ENCODE measurements at places on chromosomes 4 and X.

DNA sequence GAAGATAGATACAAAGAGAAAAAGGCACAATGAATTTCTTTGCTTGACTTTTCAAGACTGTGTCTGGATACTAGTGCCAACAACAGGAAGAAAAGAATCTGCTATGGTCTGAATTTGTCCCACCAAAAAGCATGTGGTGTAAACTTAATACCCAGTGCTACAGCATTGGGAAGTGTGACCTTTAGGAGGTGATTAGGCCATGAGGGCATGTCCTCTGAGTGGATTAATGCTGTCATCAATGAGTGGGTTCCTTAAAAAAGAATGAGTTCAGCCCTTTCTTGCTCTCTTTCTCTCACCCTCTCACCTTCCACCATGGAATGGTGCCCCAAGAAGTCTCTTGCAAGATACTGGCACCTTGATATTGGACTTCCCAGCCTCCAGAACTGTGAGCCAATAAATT is 155.7 kb upstream of the GPRIN3 start:
- DNase-seq: no peak

DNA sequence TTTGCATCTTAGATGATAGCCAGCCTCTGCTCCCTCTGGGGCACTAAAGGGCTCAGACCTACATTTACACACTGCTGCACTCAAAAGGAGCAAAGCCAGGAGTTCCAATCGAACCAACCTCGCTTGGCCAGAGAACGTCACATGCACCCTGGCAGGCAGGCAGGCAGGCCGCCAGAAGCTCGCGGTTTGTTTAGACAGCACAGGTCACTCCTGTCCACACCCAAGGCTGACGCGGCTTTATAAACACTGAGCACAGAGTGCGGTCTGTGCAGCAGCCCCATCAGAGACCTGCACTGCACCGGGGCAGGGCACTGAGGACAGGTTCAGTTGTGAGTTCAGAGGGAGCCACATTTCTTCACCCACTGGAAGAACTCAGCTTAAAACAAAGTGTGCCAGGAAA is 143.9 kb downstream of the BCOR start:
- DNase-seq: peak; percentile 71

GRCh38 chrX:9231491-9231890 is 197.6 kb upstream of the FAM9B start:
- DNase-seq: no peak

DNA sequence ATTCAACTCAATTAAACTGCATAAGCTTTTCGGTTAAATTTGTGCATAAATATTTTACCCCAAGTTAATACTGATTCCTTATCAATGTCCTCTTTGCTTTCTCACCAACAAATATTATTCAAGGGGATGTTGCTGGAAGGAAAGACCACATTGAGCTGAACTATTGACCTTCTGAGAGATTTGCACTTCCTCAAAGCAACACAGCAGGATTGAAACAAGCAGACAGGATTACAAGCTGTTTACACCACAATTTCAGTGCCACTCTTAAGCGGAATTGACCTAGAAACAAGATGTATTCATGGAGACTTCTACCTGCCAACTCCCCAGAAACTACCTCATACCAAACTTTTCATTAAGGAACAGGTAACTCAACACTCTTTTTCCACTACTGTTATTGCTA is 96.5 kb upstream of the DUSP21 start:
- DNase-seq: no peak

- DNase-seq: no peak
Observed at GRCh38 chrX:131907488-131908314, 115.4 kb upstream of the STK26 start.

DNA sequence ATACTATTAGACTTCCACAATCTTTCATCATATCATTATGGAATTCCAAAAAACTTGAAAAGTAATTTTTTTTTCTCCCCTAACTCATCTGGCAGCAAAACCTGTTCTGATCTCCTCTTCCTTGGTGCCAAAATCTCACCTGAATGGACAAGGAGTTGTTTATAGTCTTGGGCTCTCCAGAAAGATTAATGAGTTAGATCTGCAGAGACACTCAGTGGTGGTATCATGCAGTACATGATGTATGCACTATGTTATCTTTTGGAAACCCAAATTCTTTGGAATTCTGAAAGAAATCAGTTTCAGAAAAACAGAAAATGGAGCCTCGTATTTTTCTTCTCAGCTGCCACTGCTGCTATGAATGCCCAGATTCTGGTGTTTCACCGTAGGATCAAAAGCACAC is 11.7 kb downstream of the GPM6B start:
- no peak for DNase-seq

GRCh38 chr4:10006601-10007435 is 14.5 kb downstream of the SLC2A9 start:
- DNase-seq: peak; percentile 88

DNA sequence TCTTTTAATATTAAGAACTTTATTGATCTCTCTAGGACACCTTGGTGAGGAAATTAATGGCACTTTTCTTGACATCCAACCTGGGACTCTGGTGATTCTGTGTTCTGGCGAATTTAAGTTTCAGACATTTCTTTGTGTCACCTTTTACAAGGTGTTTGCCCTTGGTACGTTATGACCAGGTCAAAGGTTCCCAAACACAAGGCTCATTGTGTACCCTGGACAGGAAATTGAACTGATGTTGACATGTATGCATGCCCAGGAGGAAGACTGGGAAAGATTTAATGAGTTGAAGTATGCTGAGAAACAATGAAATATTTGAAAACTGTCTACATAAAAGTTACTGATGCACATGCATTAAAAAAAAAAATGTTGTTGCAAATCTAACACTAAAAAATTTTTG is 22.1 kb downstream of the NIPAL1 start:
- DNase-seq: no peak

- no peak for DNase-seq
Observed at GRCh38 chr4:174357321-174357720, 73.6 kb downstream of the CEP44 start.

DNA sequence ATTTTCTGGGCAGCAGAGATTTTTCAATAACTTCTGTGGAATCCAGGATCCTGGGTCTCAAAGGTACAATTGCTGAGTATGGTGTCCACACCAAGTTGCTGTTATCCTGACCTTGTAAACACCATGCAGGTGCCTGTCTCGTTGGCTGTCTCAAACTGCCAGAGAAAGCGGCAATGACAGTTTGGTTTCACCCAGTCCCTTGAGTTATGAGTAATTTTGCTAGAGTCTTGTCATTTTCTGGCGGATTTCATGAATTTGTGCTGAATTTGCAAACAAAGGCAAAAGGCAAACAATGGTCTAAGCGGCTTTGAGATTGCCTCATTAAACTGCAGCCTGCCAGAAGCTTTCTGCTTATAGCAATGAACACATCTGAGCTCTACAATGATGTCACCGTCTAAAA is 847.9 kb downstream of the RAB28 start:
- no peak for DNase-seq

DNA sequence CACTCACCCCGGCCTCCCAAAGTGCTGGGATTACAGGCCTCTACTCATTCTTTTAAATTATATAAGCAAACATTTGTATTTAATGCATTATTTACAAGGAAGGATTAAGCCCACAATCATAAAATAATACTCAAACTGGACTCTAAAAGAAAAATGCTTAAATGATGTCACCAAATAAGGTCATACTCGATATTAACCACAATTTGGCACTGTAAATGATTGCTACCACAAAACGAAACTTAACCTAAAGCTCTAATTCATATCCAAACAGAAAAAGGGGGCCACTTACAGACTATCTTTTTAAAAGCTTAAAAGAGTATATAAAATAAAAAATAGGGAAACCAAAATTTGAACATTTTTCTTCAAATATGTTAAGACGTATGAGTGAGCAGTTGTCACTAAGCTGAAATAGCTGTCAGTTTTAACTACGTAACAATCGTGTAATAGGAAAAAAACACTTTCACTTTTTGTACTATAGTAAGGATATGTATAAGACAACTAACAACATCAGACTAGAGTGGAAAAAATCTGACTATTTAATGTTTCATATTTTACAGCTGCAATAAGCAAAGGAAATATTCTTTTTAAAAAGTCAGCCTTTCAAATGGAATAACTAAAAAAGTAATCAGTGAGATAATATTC is 108.2 kb upstream of the GPR34 start:
- no peak for DNase-seq

DNA sequence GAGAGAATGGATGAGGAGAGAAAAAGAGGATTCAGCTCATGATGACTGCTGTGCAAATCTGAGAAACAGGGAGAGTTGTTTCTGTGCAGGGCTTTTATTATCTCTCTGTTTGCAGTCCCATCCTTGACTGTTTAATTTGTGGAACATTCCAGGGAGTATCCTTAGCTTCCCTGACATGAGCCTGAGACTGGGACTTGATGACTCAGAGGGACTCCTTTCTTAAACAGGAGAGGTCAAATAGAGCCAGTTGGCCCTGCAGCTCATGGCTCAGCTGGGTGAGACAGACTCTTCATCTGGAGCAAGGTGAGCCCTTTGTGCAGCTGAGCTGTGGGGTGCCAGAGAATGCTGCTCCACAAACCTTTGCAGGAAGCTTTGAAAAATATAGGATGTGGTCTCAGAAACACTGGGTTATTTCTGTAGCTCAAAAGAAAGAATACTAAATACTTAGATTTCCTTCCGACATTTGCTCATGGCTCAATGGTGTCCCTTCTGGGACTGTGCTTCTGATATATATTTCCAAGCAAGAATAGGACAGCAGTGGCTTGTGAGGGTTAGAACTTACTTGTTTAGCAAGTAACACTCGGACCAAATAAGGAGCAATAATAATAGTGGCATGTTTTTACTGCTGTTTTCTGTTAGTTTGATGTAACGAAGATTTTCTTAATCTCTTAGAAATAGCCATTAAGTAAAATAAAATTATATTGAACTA is 14.5 kb downstream of the ARHGAP24 start:
- DNase-seq: no peak

- no peak for DNase-seq
Observed at GRCh38 chr4:121785479-121785878, 15.6 kb upstream of the EXOSC9 start.

GRCh38 chrX:11066812-11067211 is 44.3 kb upstream of the HCCS start:
- DNase-seq: no peak

DNA sequence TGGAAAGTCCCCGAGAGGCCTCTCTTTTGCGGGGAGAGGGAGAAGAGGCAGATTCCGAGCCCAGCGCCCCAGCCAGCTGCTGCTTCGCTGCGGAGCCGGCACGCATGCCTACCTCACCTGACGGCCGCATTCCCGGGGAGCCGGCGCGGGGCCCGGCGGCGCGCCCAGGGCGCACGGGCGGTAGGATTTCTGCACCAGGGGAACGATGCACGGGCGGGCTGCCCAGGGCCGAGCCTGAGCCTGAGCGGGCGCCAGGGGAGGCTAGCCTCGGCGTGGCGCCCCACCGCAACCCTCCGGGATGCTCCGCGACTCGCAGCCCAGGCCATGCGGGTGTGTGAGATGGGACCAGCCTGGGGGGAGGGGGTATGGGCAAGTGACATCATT is 81.3 kb upstream of the SCML1 start:
- no peak for DNase-seq

DNA sequence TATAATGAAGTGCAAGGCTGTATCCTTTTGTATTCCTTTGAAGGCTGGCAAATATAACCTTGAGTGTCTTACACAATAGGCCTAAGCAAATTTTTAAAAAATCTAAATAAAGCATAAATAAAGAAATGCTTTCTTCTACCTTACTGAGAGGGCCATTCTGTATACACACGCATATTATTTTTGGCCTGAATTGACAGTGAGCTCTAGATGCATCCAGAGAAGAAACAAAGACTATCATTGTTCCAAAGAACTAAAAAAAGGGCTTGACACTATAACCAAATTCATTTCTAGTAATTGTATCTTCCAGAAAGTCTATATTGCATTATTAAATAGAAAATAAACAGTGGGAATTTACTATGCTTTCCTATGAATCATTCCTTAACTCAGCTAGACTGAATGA is 100.2 kb downstream of the MAGEB17 start:
- DNase-seq: no peak

GRCh38 chr4:184757810-184758209 is 23.9 kb upstream of the CENPU start:
- no peak for DNase-seq

DNA sequence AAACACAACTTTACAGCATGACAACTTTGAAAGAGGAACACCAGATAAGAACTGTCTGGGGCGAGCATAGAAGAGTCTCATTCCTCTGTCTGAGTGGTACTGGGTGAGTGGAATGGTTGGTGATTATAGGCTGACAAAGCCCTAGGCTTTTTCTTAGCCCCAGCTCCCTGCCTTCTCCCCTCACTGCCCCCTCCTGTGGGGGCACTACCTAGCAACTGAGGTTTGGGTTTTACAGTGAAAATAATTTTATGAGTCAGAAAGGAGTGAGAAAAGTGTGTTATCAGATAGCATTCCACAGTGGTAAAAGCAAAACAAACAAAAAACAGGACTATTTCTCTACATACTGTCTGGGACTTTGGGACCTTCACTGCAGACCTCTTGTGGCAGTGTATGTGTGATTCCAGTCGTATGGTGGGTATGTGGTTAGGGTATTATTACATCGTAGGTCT is 10.5 kb upstream of the TMEM165 start:
- no peak for DNase-seq

GRCh38 chr4:184762100-184762499 is 28.2 kb upstream of the CENPU start:
- DNase-seq: no peak

GRCh38 chrX:105564501-105564900 is 257.8 kb upstream of the NRK start:
- no peak for DNase-seq

DNA sequence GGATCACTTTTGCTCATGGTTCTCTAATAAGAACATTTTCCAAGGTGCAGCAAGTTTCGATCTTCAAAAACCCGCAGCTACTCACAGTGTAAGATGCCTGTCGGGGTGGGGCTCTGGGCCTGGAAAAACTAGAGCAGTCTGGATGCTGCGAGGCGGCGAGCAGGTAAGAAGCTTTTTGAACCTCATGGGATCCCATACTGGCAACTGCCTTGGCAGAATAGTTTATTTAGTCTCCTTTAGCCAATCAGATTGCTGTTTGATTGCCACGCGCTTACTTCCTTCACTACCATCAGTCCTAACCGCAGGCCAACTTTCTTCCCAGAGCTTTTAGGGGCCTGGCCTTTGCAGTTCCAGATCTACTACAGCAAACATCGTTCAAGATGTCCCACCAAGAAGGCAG is 61.3 kb upstream of the MAGEB10 start:
- DNase-seq: no peak

GRCh38 chrX:3257471-3257870 is 89.0 kb downstream of the MXRA5 start:
- no peak for DNase-seq

GRCh38 chr4:55162396-55162795 is 37.0 kb upstream of the KDR start:
- no peak for DNase-seq

DNA sequence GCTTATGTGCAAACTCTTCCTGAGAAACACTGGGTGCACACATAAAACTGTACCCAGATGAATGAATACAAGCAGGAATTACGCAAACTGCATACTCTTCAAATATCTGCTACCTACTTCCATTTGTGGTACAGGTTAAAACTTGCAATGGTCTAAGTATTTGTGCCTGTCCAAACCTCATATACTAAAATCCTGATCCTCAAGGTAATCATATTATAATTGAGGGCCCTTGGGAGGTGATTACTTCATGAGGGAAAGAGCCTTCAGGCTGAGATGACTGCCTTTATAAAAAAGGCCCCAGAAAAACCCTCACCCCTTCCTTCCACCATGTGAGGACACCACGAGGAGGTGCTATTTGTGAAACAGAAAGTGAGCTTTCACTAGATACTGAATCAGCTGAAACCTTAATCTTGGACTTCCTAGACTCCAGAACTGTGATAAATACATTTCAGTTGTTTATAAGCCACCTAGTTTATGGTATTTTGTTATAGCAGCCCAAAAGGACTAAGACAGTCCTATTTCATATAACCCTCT is 1977.2 kb downstream of the PCDH7 start:
- DNase-seq: no peak
